ENCODE measurements at places on chromosomes 5 and 9.

DNA sequence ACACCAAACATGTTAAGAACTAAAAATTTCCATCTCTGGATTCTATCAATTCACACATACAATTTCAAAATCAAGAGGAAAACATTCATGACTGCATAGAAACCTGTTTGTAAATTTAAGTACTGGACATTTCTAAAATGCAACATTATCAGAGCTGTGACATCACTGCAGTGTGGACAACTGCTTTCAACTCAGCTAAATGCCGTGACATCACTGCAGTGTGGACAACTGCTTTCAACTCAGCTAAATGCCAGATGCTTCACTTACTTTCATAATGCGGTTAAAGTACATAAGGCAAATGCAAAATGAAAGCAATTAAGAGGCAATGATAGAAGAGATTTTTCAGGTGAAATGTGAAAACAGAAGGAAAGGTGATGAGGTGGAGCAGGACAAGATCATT, 161.5 kb downstream of the ARL15 start:
- DNase-seq, result no peak

DNA sequence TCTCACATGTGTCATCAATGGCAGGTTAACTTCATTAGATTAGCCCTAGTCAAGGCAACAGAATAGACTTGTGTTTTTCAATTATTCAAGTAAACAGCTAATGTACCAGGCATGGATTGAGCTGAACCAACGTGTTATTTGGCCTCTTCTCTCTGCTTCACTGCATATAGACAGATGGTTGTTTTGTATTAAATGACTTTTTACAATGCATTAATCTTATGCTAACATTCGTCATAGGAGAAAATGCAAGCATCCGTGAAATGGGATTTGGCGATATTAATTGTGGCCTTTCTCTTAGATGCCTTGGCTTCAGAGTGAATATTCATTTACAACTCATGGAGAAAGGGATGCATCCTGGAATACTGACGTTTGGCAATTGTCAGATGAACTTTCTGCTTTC, 208.0 kb downstream of the KCTD16 start:
- no peak for DNase-seq

GRCh38 chr5:151180291-151180690, 22.7 kb upstream of the ANXA6 start:
- DNase-seq, result no peak

GRCh38 chr5:74094096-74094781, 468.2 kb downstream of the ARHGEF28 start:
- no peak for DNase-seq

- no peak for DNase-seq
These were observed 26.9 kb upstream of the FEM1C start for GRCh38 chr5:115571441-115571878.

DNA sequence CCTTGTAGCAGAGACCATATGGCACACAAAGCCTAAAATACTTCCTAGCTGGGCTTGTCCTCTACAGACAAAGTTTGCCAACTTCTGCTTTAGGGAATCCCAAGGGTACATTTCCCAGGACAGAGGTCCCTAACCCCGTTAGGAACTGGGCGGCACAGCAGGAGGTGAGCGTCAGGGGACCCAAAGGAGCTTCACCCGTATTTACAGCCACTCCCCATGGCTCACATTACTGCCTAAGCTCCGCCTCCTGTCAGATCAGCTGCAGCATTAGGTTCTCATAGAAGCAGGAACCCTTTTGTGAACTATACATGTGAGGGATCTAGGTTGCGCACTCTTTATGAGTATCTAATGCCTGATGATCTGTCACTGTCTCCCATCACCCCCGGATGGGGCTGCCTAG, 88.5 kb upstream of the TRPM3 start:
- no peak for DNase-seq

- peak; percentile 13 for DNase-seq
These were observed 44.2 kb downstream of the NLN start for GRCh38 chr5:65766175-65766574.

DNA sequence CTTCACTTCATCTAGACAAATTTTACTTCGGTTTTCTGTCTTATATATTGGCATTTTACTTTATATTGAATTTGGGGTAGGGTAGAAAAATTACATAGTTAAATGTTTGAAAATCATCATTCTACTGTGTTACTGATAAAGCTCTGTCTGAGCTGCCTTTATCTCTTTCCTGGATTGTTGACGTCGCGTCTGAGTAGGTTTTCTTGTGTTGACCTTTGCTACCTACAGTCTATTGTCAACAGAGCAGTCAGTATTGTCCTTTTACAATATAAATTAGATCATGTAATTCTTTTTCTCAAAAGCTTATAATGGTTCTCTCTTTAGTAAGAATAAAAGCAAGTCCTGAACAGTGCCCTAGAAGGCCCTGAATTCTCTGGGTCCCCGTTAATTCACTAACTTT, 128.2 kb downstream of the HACD4 start:
- DNase-seq, result no peak

- DNase-seq, result no peak
These were observed 17.5 kb upstream of the F2RL1 start for GRCh38 chr5:76801159-76801802.

DNA sequence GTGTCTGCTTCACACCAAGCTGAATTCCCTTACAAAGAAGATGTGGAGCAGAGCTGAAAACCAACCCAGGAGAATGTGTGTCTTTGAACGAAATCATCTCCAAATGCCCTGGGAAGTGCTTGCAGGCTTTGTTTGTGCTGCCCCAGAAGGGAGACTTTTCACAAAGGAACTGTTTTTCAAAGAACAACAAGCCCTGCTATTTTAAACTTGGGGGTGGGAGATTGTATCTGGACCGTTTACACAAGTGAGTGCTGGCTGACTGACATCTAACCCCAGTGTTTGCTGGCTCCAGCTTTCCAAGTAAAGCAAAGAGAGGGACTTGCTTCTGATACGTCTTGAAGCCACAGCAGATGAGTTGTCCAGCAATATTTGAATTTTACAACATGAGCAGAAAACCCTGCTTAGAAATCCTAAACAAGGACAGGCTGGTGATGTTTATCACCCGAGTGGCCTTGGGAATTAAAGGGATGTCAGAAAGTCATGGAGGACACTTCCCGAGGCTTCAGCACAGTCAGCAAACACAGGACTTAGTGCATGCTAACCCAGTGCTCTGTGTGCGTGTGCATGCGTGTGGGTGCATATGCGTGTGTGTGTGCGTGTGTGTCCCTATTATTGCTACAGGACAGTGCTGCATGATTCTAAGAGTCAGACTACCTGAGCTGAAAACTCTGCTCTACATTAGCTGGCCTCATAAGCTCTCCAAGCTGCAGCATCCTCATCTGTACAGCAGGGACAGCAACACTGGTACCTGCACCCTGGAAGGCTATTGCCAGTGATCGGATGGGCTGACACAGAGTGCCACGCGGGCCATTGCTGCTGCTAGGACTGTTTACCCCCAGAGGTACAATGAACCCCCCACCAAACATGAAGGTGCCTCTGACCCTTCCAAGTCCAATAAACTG, 1.4 kb downstream of the ADAMTS12 start:
- no peak for DNase-seq

- DNase-seq, result no peak
These were observed 58.7 kb downstream of the SLC46A2 start for GRCh38 chr9:112831969-112832368.

GRCh38 chr5:175107028-175107588, 336.9 kb downstream of the DRD1 start:
- DNase-seq, result no peak

DNA sequence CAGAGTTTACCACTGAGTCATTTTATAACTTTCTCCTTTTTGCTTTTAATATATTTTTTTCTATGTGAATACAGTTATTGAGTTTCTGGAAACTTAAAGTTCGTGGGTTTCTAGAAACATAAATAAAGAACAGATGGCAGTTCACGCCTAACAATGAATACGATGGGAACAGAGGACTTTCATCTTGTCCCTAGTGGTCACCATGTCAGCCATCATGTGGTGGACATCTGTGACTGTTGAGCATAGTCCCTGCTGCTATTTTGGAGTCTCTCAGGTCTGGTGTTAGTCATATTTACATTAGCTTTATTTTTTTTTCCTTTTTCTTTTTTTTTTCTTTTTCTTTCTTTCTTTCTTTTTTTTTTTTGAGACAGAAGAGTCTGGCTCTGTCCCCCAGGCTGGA, 85.3 kb downstream of the XRCC4 start:
- DNase-seq, result no peak

DNA sequence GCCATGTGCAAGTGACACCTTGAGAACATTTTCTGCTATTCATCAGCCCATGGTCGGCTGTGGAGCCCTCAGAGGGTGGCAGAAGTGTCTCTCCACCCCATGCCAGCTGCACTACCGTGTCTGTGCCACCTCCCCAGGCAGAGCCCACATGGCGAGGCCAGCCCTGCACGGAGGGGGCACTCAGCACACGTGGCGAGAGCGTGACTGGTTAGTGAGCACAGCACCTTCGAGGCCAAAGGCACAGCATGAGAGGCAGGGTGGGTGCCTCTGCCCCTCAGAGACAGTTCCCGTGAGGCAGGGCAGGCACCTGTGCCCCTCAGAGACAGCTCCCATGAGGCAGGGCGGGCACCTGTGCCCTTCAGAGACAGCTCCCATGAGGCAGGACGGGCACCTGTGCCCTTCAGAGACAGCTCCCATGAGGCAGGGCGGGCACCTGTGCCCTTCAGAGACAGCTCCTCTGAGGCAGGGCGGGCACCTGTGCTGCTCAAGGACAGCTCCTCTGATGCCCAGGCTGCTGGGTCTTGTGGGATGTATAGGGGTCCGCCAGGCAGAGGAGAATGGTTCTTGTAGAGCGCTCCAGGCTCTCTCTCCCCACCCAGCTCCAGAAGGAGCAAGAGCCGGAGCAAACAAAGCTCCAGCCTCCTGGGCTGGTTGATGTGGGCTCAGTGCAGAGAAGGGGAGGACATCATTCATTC, 179.8 kb upstream of the PPP1R26 start:
- no peak for DNase-seq

- no peak for DNase-seq
These were observed 129.3 kb upstream of the CACNA1B start for GRCh38 chr9:137748311-137748710.

DNA sequence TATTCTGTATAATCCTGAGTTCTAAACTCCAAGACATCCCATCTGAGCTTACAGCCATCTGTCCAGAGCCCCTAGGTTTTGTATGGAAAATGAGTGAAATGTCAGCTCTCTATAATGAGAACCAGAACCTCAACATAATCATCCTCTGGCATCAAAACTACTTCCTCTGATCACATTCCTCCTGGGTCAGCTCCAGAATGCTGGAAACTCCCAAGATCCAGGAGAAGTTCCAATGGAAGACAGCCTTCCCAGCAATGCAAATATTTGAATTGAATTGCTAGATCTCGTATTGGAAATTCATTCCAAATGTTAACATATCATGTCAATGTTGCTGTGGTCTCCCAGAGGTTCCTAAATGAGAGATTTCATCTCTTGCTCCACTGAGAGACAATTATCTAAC, 23.8 kb downstream of the C9 start:
- no peak for DNase-seq

DNA sequence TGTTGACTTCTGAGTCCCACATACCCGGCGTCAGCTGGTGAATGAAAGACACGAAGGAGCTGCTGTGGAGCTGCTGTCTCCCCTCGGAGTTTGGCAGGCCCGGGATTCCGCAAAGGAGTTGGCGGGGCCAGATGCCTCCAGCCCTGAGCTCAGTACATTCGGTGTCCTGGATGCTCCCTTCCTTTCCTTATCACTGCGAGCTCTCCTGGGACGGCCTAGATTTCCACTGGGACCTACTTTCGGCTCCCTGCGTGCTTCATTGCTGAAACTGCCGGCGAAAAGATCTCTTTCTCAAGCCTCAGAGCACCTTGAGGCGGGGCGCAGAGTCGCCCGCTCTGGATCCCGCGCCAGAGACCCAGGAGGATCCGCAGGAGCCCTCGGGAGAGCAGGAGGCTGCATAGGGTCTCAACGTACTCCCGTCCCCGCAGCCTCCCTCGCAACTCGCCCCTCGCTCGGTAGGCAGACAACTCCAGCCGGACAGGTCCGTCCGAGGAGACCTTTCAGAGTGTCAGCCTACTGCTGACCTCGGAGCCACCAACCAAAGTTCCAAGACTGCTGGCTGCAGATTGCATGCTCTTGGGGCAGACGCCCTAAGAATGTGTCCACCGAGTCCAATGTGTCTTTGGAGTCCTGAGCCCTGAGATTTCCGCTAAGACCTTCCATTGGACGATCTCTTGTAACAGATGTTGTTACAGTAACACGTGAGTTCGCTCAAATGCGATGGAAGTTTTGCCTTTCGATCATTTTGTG, 6.1 kb downstream of the ANXA2R start:
- DNase-seq, result no peak

- DNase-seq, result no peak
These were observed 23.4 kb downstream of the SRD5A1 start for GRCh38 chr5:6656680-6657079.

DNA sequence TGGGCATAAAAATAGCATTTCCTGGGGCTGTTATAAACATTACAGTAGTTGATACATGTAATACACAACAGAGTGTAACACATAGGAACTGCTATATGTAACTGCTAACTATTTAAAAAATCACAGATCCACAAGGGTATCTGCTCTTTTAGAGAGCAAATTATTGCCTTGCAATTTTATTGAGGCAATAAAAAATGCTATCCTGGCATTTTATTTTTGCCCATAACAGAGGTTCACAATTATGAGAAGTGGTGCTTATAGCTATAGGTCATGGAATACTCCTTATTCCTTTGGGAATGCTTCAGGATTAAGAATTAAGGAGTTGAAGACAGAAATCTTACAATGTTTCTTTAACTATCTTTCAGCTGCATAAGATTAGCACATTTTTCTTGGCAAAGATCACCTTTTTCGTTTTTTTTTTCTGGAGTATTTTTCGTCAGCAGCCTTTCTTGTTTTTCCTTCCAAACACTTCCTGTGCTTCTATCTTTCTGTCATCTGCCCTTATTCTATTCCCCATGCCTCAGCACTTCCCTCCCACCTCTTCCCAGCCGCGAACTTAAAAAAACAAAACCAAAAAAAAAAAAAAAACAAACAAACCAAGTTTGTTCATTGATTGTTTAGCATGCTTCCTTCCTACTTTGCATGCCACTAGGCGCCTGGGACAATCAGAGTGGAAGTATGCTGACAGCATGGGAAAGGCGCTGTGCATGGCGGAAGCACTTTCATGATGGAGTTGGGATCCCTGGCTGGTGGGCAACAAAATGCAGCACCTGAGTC, 264.2 kb downstream of the MAST4 start:
- DNase-seq, result no peak

- no peak for DNase-seq
These were observed 173.4 kb downstream of the SPOCK1 start for GRCh38 chr5:137325721-137326120.

DNA sequence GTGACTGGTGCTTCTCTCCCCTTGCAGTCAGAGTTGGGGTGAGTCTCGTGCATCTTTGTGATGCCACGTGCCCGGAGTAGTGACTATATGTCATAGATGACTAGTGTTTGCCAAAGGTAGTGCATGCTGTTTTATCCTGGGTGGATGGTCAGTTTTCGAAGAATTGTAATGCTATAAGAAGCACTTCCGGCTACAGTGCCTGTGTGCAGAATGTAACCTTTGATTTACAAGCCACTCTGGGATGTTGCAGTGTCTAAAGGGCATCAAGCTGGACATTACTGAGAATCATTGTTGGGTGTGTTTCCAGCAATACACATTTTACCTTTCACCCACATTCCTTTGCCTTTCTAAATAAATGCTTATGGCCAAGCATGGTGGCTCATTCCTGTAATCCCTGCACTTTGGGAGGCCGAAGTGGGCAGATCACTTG, 16.7 kb downstream of the MVB12B start:
- no peak for DNase-seq

Data from stimulated activated CD4-positive, alpha-beta T cell treated with anti-CD3 and anti-CD28 coated beads, Interleukin-1b, Interleukin-23, amount 100 ng/mL, for 48 hours (primary cell).